Spinal cord (tissue), 10 donors: ENCODE measurements at places on chromosomes 11 and 22.

DNA sequence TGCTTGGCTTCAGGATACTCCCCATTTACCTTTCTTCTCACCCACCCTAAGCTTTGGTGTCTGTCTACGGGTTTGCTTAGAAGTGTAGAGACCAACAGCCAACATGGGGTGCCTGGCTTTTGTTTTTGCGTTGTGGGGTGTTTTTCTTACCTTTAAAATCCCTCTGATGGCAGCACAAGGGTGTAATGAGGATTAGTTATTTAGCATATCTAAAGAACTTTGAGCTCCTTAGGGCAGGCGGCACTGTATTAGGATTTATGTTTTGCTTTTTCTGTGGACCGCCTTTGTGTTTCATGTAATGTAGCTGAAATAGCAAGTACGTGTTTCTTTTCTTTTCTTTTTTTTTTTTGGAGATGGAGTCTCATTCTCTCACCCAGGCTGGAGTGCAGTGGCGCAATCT lies 8.9 kb downstream of the AP2A2 start:
- H3K4me3 ChIP-seq, result no peak overlapping the region
- no peak for DNase-seq
- H3K36me3 ChIP-seq, result peaks cover 9% of the 10 kb centered on the region
- no peak overlapping the region for H3K27ac ChIP-seq
- peaks cover 25% of the 10 kb centered on the region for H3K4me1 ChIP-seq
- H3K27me3 ChIP-seq, result no peaks in the 10 kb centered on the region

- no peak for DNase-seq
- H3K27ac ChIP-seq, result no peak overlapping the region
- H3K4me1 ChIP-seq, result peaks cover 4% of the 10 kb centered on the region
- no peaks in the 10 kb centered on the region for H3K36me3 ChIP-seq
- H3K4me3 ChIP-seq, result no peak overlapping the region
These were observed 49.2 kb upstream of the RAPSN start for GRCh38 chr11:47498149-47498548.

- no peak overlapping the region for H3K4me3 ChIP-seq
- H3K36me3 ChIP-seq, result peaks cover 7% of the 10 kb centered on the region
- peak; percentile 94 for DNase-seq
- H3K27ac ChIP-seq, result no peak overlapping the region
These were observed 25.0 kb upstream of the TMPRSS5 start for GRCh38 chr11:113730887-113731726.

DNA sequence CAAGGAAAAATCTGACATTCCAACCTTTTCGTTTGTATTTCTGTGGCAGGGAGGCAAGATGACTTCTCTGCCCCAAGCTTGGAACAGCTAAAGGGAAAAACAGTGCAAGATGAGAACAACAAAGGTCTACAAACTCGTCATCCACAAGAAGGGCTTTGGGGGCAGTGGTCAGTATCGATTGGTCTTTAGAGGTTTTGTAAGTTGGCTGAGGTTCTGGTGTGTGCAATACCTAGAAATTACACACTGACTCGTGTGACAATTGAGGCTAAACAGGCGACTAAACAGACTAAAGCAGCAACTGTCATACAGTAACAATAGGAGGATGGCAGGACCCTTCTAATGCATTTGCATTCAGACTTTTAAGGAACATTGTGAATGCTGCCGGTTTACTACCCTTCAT lies 994 bp downstream of the DEPDC5 start:
- H3K27me3 ChIP-seq, result no peaks in the 10 kb centered on the region
- H3K4me1 ChIP-seq, result peaks cover 26% of the 10 kb centered on the region
- H3K36me3 ChIP-seq, result peaks cover 12% of the 10 kb centered on the region
- no peak overlapping the region for H3K4me3 ChIP-seq
- H3K27ac ChIP-seq, result no peak overlapping the region
- DNase-seq, result no peak

DNA sequence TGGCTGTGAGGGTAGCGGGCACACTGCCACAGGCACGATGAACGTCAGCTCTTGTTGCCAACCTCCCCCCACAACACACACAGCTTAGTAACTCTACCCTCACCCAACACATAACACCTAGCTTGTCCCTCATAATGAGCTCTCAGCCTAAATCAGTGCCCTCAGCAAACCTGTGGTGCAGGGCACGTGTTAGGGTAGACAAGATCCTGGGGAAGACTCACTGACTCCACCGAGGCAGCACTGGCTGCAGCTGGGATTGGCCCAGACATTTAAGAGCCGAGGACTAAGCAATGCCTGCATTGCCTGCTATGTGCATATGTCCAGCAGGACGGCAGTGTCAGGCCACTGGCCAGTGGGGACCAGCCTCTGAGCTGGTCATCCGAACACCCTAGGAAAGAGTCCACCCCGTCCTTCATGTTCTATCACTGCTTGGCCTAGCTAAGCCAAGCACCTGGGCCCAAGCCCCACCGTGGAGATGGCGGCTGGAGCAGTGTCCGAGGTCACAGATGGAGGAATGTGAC lies 32.9 kb upstream of the TRIM29 start:
- no peak for DNase-seq
- H3K4me1 ChIP-seq, result peaks cover 32% of the 10 kb centered on the region
- no peaks in the 10 kb centered on the region for H3K36me3 ChIP-seq
- H3K27me3 ChIP-seq, result peaks cover 22% of the 10 kb centered on the region
- no peak overlapping the region for H3K4me3 ChIP-seq

- no peak overlapping the region for H3K4me3 ChIP-seq
- H3K27me3 ChIP-seq, result no peaks in the 10 kb centered on the region
- no peaks in the 10 kb centered on the region for H3K4me1 ChIP-seq
- H3K36me3 ChIP-seq, result no peaks in the 10 kb centered on the region
These were observed 303.4 kb downstream of the FAT3 start for GRCh38 chr11:92528001-92528400.

- no peaks in the 10 kb centered on the region for H3K27me3 ChIP-seq
- DNase-seq, result no peak
- peaks cover 6% of the 10 kb centered on the region for H3K4me1 ChIP-seq
- no peak overlapping the region for H3K4me3 ChIP-seq
- H3K36me3 ChIP-seq, result no peaks in the 10 kb centered on the region
These were observed 44.4 kb downstream of the INSC start for GRCh38 chr11:15159085-15159484.
